ENCODE measurements at places on chromosomes 7 and 10. TPM values are rescaled to one million over a fixed set of nuclear protein-coding genes. Genes with fewer than 3 reads are reported as not detected.
A peak's percentile ranks its signal among the peaks of the same experiment; 100 is the strongest.

DNA sequence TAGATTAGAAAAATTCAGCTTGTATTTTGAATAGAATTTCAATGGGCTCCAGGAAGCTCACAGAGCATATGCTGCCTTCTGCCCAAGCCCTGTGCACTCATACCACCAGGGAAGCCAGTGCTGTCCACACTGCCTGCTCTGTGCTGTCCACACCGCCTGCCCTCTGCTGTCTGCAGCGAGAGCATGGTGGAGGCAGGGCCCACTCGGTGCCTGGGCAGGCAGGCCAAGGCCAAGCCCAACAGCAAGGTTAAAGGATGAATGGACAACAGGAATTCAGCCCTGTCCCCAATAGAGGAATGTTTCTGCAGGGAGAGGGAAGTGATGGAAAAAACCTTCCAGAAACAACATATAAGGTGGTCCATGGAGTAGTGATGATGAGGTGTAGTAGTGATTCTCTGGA is 146.8 kb downstream of the GFRA1 start:
- no peak for DNase-seq

DNA sequence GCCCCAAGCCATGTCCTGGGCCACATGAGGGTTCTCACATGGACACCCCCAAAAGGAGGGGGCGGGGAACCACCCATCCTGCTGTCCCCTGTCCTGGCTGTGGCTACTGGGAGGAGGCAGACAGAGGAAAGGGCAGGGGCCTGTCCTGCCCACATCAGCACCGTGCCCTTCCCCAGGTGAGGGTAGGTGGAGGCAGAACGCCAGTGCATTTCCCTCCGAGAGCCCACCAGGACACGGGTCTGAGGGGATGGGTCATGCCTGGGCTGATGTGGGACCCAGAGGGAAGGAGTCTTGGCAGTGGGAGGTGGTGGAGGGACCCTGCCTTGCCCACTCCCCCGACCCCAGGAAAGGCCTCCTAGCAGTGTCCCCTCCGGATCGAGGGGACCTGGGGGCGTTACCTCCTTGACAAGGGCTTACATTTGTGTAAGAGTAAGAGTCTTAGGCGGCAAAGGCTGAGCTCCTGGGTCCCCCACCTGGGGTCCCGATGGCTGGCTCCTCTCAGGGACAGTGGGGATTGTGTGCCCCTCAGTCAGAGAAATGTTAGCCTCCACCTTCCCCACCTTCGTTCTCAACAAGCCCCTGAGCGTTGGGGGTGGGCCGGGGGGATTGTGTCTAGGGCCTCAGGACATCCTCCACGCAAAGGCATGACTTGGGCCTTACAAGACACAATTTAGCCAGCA is 6.1 kb downstream of the CRYGN start:
- no peak for DNase-seq

GRCh38 chr7:140694592-140694991 is 1.9 kb upstream of the NDUFB2 start:
- DNase-seq = no peak

DNA sequence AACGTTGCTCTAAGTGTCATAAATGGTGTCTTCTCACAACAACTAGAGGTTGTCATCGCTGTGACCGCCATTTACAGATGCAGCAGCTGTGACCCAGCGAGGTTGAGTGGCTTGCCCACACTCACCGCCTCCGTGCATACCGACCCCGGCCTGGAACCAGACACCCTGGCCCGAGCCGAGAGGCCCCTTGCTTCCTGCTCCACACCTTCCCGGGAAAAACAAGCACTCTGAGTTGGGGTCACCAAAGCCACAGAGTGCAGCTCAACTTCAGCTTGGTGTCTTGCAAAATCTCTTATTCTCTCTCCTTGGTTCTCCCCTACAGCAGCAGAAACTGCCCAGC is 115.7 kb upstream of the PPP2R2D start:
- DNase-seq = no peak

DNA sequence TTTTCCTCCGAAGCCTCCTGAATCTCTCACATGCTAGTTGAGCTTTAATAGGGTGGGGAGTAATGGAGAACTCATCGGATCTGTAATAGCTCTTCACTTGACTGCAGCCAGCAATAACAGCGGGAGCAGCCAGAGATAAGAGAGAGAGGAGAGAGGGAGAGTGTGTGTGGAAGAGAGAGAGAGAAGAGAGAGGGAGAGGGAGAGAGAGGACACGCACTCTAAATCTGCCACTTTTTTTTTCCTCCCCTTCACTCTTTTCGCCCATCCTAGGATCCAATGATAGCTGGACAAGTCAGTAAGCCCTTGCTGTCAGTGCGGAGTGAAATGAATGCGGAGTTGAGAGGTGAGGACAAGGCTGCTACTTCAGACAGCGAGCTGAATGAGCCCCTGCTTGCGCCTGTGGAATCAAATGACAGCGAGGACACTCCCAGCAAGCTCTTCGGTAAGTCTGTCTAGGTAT is 107.9 kb downstream of the POU6F2 start:
- peak; percentile 7 for DNase-seq

GRCh38 chr10:101464599-101464998 is 110.6 kb downstream of the BTRC start:
- no peak for DNase-seq

DNA sequence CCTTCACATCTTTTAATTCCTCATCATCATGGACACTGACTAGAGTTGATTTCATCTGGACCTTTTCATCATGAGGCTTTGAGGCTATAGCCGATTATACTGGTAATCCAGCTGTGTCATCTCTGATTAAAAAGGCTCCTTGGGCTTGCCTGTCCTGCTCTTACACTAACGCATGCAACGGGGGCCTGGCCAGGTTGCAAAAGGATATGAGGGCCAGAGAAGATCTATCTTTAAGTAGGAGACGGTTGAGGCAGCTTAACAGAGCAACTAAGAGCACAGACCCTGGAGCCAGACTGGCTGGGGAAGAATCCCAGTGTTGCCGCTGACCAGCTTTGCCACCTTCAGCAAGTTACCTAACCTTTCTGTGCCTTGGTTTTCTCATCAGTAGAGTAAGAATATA is 211.5 kb downstream of the PTEN start:
- DNase-seq = no peak

DNA sequence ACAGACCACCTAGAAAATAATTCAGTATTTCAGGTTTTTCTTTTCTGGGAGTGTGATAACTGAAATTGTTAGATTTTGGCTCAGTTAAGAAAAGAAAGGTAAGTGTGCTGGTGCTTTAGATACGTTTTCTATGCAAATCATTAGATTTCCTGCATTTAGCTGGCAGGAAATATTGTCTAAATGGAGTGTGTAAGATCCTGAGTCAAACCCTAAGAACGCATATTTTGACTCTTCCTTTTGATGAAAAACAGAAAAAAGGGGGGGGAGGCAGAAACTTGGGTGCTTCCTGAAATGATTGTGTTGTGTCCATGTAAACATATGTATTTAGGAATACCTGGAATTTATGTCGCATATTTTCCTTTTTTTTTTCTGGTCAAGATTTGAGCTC is 1.2 kb downstream of the GRK5 start:
- DNase-seq = peak; percentile 40

- no peak for DNase-seq
These were observed 1.6 kb upstream of the TMEM120A start for GRCh38 chr7:75995996-75996395.

- peak; percentile 60 for DNase-seq
These were observed 203.4 kb downstream of the KIF20B start for GRCh38 chr10:89904755-89905154.

DNA sequence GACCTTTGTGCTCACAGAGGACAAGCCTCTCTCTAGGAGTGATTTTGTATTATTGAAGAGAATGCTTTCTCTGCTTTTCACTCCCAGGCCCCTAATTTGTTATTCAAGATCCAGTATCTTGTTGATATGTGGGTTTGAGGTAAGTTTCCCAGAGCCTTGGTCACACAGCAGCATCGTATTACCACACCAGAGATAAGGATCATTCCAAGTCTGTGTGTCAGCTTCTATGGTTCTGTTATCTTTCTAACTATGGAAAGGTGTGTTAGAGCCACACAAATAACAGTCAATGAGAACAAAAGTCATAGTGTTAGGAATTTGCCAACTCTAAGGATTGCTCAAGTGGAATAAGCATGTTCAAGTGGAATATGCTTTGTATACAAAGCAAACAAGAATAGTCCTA is 1208.3 kb downstream of the GATA3 start:
- no peak for DNase-seq

- DNase-seq = no peak
These were observed 164.0 kb downstream of the SDK1 start for GRCh38 chr7:3464900-3465622.

GRCh38 chr10:1155791-1156615 is 99.8 kb downstream of the WDR37 start:
- no peak for DNase-seq

DNA sequence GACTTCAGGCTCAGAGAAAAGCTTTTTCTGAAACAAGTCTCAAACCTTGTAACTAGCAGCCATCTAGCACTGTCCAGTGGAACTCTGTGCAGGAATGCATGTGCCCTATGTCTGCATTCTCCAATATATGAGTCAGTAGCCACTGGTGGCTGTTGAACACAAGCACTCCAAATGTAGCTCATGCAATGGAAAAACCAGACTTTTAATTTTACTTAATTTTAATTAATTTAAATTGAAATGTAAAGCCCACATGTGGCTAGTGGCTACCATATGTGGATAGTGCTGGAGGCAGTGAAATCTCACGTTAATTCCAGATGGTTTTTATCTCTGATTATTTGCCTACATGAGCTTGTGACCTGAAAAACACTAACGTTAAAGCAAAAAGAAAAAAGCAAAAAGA is 225.1 kb downstream of the GATA3 start:
- peak; percentile 79 for DNase-seq

DNA sequence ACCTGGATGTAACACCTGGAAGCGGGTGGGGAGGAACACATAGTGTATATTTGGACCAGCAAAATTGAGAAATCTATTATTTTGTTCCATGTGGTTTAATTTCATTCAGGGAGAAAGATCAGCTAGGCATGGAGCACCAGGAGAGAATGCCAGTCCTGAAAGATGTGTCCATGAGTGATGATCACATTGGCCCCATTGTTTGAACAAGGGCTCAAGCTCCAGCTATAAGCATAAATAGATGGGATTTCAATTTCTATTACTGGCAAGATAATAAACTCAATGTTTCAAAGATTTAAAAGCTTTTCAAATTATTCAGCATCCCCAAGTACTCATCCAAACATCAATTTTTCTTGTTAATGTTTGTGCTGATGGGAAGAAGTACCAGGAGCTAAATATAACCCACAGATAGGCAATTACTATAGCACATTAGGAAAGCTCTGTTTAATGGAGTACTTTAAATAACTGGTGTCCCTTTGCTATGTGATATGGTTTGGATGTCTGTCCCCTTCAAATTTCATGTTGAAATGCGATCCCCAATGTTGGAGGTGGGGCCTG is 275.3 kb upstream of the PHYHIPL start:
- DNase-seq = no peak

DNA sequence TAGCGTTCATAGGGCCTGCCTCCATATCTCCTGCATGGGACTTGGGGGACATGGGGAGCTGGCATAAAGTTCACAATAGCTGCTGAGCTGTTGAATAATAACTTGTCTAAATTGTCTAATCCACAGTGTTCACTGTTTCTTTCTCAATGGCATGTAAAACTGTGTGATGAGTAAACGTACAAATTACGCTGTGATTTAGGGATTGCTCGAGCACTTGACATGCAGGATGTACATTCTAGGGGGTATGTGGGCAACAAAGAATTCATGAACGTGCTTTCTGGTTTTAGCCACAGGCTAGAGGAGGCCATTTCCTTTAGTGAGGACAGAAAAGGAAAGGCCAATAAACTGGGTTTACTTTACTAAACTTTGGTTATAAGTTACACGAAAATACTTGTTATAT is 534.2 kb upstream of the ZWINT start:
- no peak for DNase-seq

DNA sequence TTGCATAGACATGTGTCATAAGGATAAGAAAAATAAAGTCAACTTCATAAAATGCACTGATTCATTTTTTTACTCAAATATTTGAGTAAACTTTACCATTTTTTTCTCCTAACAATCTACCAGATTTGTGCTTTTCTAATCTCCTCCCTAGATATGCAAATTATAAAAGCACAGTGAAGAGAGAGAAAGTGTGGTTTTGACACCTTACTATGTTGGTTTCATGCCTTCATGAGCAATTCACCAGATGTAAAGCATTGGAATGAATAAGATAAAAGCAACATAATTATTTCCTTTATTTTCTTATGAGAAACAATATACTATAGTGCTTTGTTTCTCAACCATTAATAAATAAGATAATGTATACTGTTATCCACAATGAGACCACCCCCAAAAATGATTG is 432.5 kb upstream of the PCDH15 start:
- DNase-seq = no peak

DNA sequence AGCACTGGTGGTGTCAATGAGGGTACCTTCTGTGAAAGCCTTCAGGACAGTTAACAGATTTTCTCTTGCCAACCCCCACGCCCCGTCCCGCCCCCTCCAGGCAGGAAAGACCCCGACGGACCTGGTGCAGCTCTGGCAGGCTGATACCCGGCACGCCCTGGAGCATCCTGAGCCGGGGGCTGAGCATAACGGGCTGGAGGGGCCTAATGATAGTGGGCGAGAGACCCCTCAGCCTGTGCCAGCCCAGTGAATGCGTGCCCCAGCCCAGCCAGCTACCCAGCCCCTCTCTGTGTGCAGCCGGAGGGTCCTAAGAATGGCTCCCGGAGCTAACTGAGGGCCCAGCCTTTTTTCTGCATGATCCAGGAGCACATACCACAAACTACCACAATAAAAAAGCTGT is 713 bp upstream of the HOGA1 start:
- no peak for DNase-seq

- DNase-seq = no peak
These were observed 53.7 kb upstream of the MACC1 start for GRCh38 chr7:20270867-20271266.

Gene SLC18A3
- polyA plus RNA-seq = not detected

Gene C10orf67
- 0.16 TPM for polyA plus RNA-seq

Gene FAM25G
- polyA plus RNA-seq = not detected

Gene SGCE
- polyA plus RNA-seq = 65.0 TPM

Gene ZNF467
- polyA plus RNA-seq = 27.7 TPM

Gene EBLN1
- not detected for polyA plus RNA-seq

Gene KCNIP2
- 47.5 TPM for polyA plus RNA-seq

Gene RABGEF1
- polyA plus RNA-seq = 18.8 TPM

Gene FBXO24
- polyA plus RNA-seq = 4.1 TPM

Gene LAMB1
- polyA plus RNA-seq = 31.8 TPM

Gene LLCFC1
- polyA plus RNA-seq = 0.47 TPM

Gene FAM25A
- polyA plus RNA-seq = not detected

Gene CLDN4
- 1.9 TPM for polyA plus RNA-seq

Gene PHYH
- polyA plus RNA-seq = 40.9 TPM

Gene ASB10
- not detected for polyA plus RNA-seq

Gene HOXA11
- not detected for polyA plus RNA-seq

Gene PAXIP1
- polyA plus RNA-seq = 3.7 TPM

Gene ACBD7
- polyA plus RNA-seq = 1.2 TPM

Gene UPK3BL2
- 29.7 TPM for polyA plus RNA-seq
